Tibial nerve (tissue), 4 donors: ENCODE measurements at places on chromosomes 3 and 15.

DNA sequence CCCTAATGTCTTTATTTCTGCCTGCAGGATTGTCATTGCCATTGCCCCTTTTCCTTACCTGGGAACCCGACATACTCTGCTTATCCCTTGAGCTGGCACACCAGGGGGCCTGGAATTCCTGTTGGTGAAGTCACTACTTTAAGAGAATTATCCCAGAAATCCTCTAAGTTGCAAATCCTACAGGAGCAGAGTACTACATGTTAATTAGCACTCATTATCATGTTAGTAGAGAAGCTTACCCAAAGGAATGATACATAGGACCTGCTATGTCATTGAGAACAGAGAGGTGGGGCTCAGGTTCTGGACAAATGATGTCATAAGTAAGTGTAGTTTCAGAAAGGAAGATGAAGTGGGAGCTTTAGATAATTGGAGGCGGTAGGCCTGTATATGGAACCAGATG lies 27.4 kb downstream of the SCG5 start:
- H3K27me3 ChIP-seq = no peaks in the 10 kb centered on the region
- no peak overlapping the region for H3K27ac ChIP-seq
- H3K36me3 ChIP-seq = no peaks in the 10 kb centered on the region

- no peaks in the 10 kb centered on the region for H3K36me3 ChIP-seq
- H3K4me3 ChIP-seq = no peak overlapping the region
- H3K27me3 ChIP-seq = no peaks in the 10 kb centered on the region
Observed at GRCh38 chr15:99929266-99929665, 196.0 kb upstream of the LYSMD4 start.

- H3K27me3 ChIP-seq = no peaks in the 10 kb centered on the region
- no peak overlapping the region for H3K27ac ChIP-seq
- H3K4me1 ChIP-seq = no peaks in the 10 kb centered on the region
- H3K36me3 ChIP-seq = no peaks in the 10 kb centered on the region
- DNase-seq = no peak
Observed at GRCh38 chr3:169020371-169020770, 643.1 kb downstream of the MECOM start.

- no peak overlapping the region for H3K27ac ChIP-seq
- DNase-seq = no peak
- H3K36me3 ChIP-seq = no peaks in the 10 kb centered on the region
- H3K4me3 ChIP-seq = no peak overlapping the region
- H3K4me1 ChIP-seq = no peaks in the 10 kb centered on the region
Observed at GRCh38 chr3:178778589-178778988, 242.4 kb downstream of the KCNMB2 start.

- no peak overlapping the region for H3K27ac ChIP-seq
- H3K4me3 ChIP-seq = no peak overlapping the region
- H3K36me3 ChIP-seq = no peaks in the 10 kb centered on the region
- peaks cover 24% of the 10 kb centered on the region for H3K27me3 ChIP-seq
- no peak for DNase-seq
- peaks cover 15% of the 10 kb centered on the region for H3K4me1 ChIP-seq
Observed at GRCh38 chr3:183117056-183117455, 17.8 kb upstream of the MCCC1 start.

GRCh38 chr3:122002611-122003010 lies 19.4 kb downstream of the ILDR1 start:
- no peak overlapping the region for H3K27ac ChIP-seq
- peaks cover 6% of the 10 kb centered on the region for H3K4me1 ChIP-seq
- H3K27me3 ChIP-seq = no peaks in the 10 kb centered on the region
- H3K36me3 ChIP-seq = no peaks in the 10 kb centered on the region
- H3K4me3 ChIP-seq = no peak overlapping the region

GRCh38 chr3:13301286-13301987 lies 118.7 kb downstream of the NUP210 start:
- no peak overlapping the region for H3K4me3 ChIP-seq
- no peaks in the 10 kb centered on the region for H3K36me3 ChIP-seq
- peaks cover 5% of the 10 kb centered on the region for H3K27me3 ChIP-seq
- H3K27ac ChIP-seq = no peak overlapping the region
- no peak for DNase-seq

GRCh38 chr3:32414522-32415202 lies 23.0 kb downstream of the CMTM7 start:
- DNase-seq = no peak
- no peaks in the 10 kb centered on the region for H3K27me3 ChIP-seq
- H3K4me1 ChIP-seq = peaks cover 16% of the 10 kb centered on the region
- H3K4me3 ChIP-seq = no peak overlapping the region

DNA sequence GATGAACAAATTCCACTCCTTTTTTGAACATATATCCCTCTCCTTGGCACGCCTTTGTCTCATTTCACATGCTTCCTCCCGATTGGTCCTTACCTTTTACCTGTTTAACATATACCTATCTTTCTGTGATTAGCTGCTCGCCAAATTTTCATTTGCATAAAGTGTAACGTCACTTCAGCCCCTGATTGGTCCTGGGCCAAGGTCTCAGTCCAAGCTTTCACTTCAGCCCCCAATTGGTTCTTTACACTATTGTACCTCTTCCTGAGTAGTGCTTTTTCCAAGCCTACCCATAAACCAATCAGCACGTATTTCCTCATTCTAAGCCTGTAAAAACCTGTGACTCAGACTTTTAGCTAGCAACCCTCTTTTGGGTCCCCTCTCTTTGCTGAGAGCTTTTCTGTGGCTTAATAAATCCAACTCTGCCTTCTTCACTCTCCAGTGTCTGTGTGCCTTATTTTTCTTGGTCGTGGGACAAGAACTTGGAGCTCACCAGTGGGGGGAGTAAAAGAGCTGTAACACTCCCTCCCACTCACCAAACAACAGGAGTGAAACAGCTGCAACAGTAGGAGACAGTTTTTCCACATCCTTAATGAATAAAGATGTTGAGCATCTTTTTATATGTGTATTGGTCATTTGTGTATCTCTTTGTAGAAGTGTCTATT lies 584 bp upstream of the XCR1 start:
- DNase-seq = no peak
- no peaks in the 10 kb centered on the region for H3K36me3 ChIP-seq
- H3K4me1 ChIP-seq = no peaks in the 10 kb centered on the region
- H3K27ac ChIP-seq = no peak overlapping the region
- no peak overlapping the region for H3K4me3 ChIP-seq

GRCh38 chr3:105865016-105865623 lies 3.7 kb downstream of the CBLB start:
- DNase-seq = no peak
- H3K36me3 ChIP-seq = peaks cover 24% of the 10 kb centered on the region
- no peak overlapping the region for H3K4me3 ChIP-seq
- peak overlapping the region; percentile 99 for H3K27ac ChIP-seq
- peaks cover 6% of the 10 kb centered on the region for H3K4me1 ChIP-seq

DNA sequence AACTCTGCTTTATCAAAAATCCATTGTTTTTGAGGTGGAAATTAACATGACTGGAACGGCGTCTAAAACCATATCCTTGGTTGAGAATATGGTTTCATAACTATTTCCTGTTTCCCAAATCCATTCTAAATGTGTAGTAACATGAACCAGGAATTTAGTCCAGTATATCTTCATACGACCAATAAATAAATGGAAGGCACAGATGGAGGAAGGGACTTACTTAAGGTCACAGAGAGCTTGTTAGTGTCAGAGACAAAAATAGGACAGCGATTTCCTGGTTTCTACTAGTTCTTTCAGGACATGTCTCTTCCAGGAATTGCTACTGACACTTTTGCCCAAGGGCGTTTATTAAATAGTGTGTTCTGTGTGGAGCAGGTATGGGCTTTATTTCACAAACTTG lies 41.2 kb downstream of the HES1 start:
- peaks cover 3% of the 10 kb centered on the region for H3K4me1 ChIP-seq
- no peak overlapping the region for H3K27ac ChIP-seq
- no peaks in the 10 kb centered on the region for H3K27me3 ChIP-seq
- H3K4me3 ChIP-seq = no peak overlapping the region
- no peaks in the 10 kb centered on the region for H3K36me3 ChIP-seq

GRCh38 chr3:170358042-170359010 lies 811 bp downstream of the SKIL start:
- H3K27ac ChIP-seq = peak overlapping the region; percentile 96
- DNase-seq = peak; percentile 66
- H3K27me3 ChIP-seq = no peaks in the 10 kb centered on the region
- H3K36me3 ChIP-seq = no peaks in the 10 kb centered on the region
- peaks cover 28% of the 10 kb centered on the region for H3K4me1 ChIP-seq
- peak overlapping the region; percentile 98 for H3K4me3 ChIP-seq

DNA sequence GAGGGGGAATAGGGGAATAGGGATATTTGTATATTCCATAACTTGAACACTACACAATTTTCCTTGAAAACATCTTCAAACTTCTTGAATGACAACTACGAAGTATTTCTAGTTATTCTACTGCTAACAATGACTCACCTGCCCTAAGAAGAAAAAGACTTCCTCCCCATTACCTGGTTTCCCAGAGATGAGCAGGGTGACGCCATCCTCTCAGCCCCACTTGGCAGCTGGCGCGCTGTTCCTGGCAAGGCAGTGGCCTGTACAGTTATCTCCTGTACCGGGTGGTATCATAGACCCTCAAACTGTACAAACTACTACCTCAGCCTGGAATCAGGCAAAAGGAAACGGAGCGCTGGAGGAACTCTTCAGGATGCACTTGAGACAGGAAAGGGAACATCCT lies 10.4 kb downstream of the WDR82 start:
- no peaks in the 10 kb centered on the region for H3K27me3 ChIP-seq
- peaks cover 34% of the 10 kb centered on the region for H3K4me1 ChIP-seq
- H3K4me3 ChIP-seq = no peak overlapping the region
- peaks cover 19% of the 10 kb centered on the region for H3K36me3 ChIP-seq
- H3K27ac ChIP-seq = no peak overlapping the region
